ENCODE measurements at places on chromosomes 12 and 14.

DNA sequence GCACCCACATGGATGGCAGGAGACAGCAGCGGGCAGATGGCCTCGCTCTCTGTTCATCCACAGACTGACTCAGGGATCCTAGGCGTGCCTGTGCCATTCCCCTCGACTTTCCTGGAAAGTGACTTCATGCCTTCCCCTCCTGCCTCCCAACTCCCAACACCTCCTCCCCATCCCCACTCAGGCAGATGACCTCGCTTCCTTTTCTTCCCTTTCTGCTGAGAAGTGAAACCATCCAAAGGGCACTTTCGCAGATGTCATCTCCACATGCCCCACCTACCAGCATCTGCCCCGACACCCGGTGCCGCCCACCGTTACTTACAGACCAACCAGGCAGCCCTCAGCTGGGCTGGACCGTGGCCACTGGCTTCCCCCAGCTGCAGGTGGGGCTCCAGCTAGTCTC, 29.6 kb downstream of the BEGAIN start:
- DNase-seq, result no peak

DNA sequence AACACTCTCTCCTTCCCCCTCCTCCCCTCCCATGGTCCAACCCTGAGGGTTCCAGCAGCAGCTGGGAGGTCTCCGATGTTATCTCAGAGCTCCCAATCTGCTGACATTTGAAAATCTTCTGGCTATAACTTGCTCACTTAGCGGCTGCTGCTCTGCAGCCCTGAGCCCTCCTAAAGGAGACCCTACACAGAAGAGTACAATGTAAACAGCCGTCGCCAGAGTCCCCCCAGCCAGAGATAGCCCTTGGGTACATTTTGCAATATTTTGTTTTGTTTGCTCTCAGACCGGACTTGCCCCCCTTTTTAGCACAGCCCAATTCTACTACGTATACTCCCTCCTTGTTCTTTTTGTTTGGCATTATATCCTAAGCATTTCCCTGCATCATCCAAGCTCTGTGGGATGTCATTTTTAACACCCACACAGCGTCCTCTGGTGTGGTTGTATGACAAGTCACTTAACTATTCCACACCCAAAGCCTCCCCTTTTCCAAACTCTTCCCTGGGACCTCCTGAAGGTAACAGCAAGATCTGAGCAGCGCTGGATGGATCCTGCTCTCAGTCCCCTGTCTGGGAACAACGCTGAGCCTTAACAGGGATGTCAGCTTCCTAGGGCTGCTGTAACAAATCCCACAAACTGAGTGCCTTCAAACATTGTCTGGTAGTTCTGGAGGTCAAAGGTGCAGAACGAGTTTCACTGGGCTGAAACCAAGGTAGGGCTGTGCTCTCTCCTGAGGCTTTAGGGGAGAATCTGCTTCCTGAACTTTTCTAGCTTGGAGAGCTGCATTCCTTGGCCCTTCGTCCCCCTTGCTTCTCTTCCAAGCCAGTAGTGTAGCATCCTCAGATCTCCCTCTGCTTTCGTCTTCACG, 25.3 kb upstream of the TCL1B start:
- DNase-seq, result no peak

DNA sequence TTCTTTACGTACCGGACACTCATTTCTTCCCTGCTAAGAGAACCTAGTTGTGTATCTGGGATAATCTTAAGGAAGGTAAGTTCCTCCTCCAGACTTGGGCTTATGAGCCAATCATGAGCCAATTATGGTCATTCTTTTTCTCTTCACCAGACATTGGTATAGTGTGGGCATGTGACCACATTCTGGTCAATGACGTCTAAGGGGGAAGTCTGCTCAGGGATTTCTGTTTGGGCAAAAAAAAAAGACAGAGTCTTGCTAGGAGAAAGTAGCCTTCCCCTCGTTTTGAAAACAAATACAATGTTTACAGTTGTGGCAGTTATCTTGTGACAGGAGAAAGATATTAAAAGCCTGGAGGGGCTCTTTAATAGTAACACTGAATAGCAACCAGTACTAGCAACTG, 20.1 kb upstream of the PLXNC1 start:
- no peak for DNase-seq

- DNase-seq, result no peak
Observed at GRCh38 chr12:72560003-72560769, 288.0 kb downstream of the TRHDE start.

GRCh38 chr12:130992448-130992847, 38.7 kb downstream of the ADGRD1 start:
- no peak for DNase-seq

DNA sequence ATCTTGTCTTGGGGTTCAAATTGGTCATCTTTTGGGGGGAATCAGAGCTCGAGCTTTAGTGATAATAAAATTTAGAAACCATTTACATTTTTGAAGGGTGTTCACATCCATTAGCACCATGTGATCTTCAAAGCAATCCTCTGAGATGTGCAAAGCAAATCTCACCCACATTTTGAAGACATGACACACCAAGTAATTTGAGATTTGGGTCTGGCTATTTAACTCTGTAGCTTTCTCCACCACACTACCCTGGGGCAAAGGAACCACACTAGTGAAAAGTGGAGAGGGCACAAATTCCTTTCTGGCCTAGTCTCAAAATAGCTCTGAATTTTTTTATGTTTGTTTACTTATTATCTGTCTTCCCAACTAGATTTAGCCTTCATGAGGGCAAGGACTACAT, 46.6 kb upstream of the TMEM233 start:
- DNase-seq, result no peak

- no peak for DNase-seq
Observed at GRCh38 chr14:23117371-23118020, 1.6 kb downstream of the CEBPE start.

- no peak for DNase-seq
Observed at GRCh38 chr14:52272375-52272774, 4.9 kb downstream of the PTGDR start.

- DNase-seq, result no peak
Observed at GRCh38 chr12:13304924-13305323, 108.4 kb downstream of the EMP1 start.

DNA sequence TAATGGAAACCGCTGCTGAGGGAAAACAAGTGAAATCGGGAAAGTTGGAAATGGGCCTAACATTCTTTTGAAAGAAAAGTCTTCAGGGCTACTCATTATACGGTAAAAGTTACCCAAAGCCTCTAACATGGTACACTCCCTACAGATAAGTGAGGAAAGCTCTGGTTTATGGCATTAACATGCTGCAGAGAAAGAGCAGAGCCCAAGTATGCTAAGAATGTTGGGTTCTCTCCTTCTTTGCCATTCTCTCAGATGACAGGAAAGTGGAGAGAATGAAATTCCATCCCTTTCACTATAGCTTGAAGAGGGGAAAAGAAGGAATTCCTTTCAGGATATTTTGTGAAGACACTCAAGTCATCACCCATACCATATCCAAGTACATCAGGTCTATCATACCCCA, 348.0 kb downstream of the SEC23A start:
- no peak for DNase-seq

DNA sequence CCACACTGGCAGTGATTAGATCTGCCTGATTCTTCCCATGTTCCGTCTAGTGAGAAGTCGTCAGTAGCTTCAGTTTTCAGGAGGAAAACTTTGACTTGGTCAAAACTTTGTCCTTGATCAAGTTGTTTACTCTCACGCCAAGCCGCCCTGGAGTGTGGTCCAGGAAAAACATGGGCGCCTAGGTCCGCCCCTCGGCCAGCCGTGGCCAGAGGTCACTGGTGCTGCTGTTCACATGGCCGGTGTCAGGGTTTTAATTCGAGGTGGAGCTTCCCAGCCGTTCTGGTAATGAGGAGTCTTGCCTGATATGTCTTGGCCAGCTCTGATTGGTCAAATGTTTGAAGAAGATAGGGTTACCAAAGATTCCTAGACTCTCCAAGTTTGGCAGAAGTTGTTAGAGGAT, 71.5 kb downstream of the PPP2R5C start:
- DNase-seq, result no peak

DNA sequence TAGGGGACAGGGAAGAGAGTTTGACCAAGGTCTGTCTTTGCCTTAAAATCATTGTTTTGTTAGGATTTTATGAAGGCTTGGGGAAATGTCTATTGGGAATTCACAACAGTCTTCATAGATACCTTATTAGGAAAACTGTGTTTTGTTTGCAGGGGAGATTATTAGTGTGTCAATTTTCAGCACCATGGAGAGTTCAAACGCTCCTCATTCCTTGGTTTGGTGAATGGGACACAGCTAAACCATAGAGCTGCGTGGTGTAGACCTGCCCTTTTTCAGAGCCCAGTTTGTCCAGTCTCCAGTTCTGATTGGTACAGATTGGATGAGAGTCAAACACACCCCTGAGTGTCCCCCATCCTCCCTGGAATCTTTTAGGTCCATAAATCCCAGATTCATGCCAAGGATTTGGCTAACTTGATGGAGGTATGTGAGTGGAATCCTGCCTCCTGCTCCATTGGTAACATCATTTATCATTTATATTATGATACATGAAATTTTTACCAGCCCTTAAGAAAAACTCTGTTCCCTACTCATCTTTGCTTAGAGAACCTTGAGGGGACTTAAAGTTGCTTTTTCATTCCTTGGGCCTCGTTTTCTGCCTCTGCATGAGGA, 12.0 kb downstream of the NGDN start:
- no peak for DNase-seq

GRCh38 chr12:6198985-6199530, 1.1 kb upstream of the CD9 start:
- DNase-seq, result no peak

DNA sequence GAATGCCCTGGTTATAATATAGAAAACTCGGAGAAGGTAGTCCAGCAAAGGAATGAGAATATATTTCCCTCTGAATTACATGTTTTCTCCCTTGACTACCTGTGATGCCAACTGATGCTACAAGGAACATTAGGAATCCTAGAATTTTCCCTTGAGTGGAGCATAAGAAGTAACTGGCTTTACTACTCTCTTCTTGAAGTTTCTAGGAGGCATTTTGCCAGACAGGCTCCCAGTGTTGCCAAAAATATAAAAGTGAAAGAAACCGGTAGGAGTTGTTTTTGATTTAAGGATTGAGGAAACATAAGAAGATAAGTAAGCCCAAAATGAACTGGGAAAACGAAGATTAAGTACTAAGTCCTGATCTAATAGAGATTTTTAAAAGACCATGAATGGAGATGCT, 693.4 kb downstream of the NOVA1 start:
- no peak for DNase-seq

GRCh38 chr12:6336889-6337853, 4.7 kb downstream of the TNFRSF1A start:
- peak; percentile 79 for DNase-seq

GRCh38 chr12:31491841-31492598, 98.9 kb downstream of the DENND5B start:
- DNase-seq, result no peak

- no peak for DNase-seq
Observed at GRCh38 chr12:113057565-113058485, 1.3 kb downstream of the DTX1 start.

DNA sequence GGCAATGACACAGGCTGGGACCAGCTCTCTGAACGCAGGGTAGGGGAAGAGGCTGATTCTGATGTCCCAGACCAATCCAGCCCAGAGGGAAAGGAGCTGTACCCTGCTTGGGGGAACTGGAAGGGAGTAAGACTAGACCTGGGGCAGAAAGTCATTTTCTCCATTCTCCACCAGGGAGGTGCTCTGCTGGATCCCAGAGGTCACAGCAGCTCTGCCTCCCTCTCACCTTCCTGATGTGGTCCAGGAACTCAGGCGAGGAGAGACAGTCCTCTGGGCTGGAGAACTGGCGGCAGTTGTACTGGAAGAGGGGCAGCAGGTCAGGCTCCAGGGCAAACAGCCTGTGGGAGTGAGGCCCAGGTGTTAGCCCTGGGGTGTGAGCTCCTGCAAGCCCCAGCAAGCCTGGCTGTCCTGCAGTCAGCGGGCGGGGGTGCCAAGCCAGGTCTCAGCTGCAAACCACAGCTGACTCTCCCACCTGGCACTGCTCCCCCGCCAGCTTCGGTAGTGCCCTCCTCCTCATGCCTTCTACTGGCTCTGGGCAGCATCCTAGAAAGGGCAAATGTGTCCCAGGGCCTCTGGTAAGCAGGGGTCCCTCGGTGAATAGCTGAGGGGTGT, 1.9 kb downstream of the NGB start:
- no peak for DNase-seq

- DNase-seq, result no peak
Observed at GRCh38 chr12:88642675-88643431, 62.6 kb upstream of the KITLG start.

GRCh38 chr12:6428326-6428725, 16.4 kb upstream of the CD27 start:
- no peak for DNase-seq

- DNase-seq, result no peak
Observed at GRCh38 chr12:101963697-101964096, 86.3 kb downstream of the DRAM1 start.

GRCh38 chr12:116066381-116067230, 210.9 kb downstream of the MED13L start:
- peak; percentile 17 for DNase-seq

- DNase-seq, result no peak
Observed at GRCh38 chr12:6822426-6823135, 960 bp downstream of the GPR162 start.

GRCh38 chr14:89325299-89325883, 91.6 kb downstream of the FOXN3 start:
- DNase-seq, result no peak

DNA sequence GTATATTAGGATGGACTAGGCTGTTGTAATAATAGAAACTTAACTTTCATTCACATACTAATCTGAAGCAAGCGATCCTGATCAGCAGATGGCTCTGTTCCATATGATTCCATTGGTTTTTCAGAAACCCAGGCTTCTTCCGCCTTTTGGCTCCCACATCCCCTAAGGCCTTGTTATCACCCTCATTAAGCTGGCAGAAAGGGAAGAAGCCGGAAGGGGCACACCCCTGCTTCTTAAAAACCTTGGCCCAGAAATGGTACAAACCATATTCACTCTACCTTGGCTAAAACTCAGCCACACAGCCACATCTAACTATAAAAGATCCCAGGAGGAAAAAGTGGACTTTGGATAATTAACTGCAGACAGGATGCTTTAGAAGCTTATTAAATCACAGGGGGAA, 329.2 kb downstream of the PCNX1 start:
- DNase-seq, result no peak

DNA sequence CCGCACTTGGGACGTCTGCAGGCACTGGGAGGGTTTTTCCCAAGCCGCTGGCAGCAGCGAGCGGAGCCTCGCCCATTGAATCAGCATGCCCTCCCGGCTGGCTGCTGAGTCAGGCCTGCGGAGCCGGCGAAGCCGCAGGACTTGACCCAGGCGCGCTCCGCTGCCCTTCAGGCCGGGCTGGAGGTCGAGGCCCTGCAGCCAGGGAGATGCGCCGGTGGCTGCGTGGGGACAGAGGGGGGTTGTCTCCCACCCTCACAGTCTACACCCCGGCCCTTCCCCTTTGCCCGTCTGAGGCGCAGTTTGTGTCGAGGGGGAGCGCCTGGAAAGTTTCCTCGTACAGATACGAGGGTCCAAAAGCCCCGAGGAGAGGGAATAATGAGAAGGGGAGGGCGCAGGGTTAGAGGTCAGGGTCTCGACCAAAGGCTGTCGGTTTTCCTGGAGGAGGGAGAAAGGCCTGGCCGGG, 759 bp upstream of the KLC1 start:
- no peak for DNase-seq
